Activated CD4-positive, alpha-beta T cell treated with anti-CD3 and anti-CD28 coated beads, Interleukin-2, amount 50 U/mL, for 24 hours (primary cell): ENCODE measurements at places on chromosomes 11 and 22.

GRCh38 chr11:73206801-73207200, 11.3 kb upstream of the P2RY2 start:
- no peak for DNase-seq

- DNase-seq: no peak
These were observed 219.8 kb downstream of the ETS1 start for GRCh38 chr11:128367573-128367972.

GRCh38 chr22:43228863-43229262, 41.9 kb upstream of the TTLL12 start:
- no peak for DNase-seq

GRCh38 chr11:12303421-12304149, 73.8 kb upstream of the PARVA start:
- no peak for DNase-seq

DNA sequence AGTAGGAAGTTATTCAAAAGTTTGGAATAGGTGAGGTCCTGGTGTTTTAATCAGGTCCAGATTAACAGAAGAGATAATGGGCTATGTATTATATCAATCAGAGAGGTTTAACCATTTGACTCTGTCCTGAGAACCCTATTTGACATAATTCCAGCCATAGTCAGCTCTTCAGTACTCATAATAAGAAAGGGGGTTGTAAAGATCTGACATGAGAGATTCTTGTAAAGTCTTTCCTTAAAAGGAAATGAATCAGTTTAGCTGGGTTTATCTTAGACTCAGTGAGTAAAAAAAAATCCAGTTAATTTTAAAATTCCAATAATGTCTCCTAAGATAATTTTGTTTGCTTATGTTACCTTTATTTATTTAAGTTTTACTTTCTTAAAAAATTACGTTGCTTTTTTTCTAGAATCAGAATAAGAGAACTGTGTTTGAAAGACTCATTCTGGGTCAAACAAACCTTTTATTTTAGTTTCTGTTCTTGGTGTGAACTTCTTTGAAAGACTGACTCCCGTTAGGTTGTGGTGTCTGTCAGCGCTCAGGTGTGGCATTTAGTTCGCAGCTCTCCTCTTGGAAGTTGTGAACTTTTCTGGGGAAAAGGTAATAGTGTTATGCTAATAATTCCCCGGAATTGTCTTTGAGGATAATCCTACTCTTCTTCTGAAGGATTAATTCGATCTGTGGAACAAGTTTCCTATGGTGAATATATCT, 20.5 kb downstream of the NUCB2 start:
- no peak for DNase-seq

DNA sequence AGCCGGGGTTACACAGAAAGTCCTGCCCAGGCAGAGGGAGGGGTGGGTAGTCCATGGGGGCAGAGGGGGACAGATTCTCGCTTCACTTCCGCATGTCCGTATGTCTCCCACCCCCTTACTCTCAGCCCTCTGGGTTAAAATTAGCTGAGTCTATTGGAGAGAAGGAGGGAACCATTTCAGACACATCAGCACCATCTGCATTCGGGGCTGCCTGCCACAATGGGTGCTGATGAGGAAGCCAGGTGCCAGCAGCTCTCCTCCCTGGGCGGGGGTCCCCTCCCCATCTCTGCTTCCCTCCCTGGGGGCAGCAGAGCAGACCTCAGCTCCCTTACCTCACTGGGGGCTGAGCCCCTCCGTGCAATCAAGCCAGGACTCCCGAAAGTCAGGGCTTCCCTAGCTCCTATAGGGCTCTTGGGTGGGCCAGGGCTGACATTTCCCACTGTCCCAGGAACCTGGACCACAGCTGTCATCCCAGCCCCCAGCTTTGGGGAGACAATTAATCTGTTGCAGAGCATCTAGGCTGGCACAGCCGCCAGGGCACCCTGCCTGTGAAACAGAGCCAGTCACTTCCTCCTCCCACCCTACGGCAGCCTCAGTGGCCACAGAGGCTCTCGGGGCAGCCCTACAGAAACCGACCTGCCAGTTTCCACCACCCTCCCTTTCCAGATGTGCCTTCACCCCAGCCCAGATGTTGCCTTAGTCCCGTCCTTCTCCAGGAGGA, 67.3 kb downstream of the PDE2A start:
- DNase-seq: no peak

- no peak for DNase-seq
These were observed 206.7 kb upstream of the TBCEL start for GRCh38 chr11:120817158-120817557.

- DNase-seq: no peak
These were observed 165.2 kb upstream of the TBCEL start for GRCh38 chr11:120858740-120859139.

GRCh38 chr11:8285228-8285627, 21.6 kb upstream of the LMO1 start:
- no peak for DNase-seq

GRCh38 chr22:31295831-31296657, 3.8 kb upstream of the PIK3IP1 start:
- no peak for DNase-seq

DNA sequence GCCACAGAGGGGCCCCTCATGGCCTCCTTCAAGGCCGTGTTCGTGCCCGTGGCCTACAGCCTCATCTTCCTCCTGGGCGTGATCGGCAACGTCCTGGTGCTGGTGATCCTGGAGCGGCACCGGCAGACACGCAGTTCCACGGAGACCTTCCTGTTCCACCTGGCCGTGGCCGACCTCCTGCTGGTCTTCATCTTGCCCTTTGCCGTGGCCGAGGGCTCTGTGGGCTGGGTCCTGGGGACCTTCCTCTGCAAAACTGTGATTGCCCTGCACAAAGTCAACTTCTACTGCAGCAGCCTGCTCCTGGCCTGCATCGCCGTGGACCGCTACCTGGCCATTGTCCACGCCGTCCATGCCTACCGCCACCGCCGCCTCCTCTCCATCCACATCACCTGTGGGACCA, 10.0 kb downstream of the CXCR5 start:
- DNase-seq: no peak

GRCh38 chr11:10072841-10073240, 221.2 kb downstream of the SBF2 start:
- no peak for DNase-seq

DNA sequence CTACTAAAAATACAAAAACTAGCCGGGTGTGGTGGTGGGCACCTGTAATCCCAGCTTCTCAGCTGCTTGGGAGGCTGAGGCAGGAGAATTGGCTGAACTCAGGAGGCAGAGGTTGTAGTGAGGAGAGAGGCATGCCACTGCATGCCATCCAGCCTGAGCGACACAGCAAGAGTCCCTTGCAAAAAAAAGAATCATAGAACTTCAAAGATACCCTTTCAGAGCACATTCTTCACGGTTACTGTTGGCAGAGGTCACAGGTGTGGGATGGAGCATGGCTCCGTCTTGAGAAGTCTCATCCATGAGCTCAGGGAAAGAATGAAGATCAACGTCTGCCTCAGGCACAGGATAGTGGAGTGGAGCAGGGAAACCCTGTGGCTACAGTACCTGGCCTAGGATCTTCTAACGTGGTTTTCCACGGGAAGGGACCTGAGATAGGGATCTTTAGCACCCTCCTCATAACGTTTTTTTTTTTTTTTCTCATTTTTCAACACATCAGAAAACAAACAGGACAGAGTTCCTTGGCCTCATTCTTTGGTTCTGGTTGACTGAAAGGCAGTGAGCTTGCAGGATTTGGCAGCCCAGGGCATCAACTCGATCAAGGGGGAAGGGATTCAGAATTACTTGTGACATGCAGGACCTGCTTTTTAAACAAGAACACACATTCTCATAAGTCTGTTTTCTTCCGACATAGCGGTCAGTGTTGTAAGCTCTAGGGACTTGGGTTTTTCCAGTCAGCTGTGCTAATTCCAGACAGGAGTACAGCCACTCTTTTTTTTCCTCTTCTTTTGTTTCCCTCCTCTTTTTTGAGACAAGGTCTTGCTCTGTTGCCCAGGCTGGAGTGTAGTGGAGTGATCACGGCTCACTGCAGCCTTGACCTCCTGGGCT, 22.8 kb downstream of the F2 start:
- DNase-seq: no peak

DNA sequence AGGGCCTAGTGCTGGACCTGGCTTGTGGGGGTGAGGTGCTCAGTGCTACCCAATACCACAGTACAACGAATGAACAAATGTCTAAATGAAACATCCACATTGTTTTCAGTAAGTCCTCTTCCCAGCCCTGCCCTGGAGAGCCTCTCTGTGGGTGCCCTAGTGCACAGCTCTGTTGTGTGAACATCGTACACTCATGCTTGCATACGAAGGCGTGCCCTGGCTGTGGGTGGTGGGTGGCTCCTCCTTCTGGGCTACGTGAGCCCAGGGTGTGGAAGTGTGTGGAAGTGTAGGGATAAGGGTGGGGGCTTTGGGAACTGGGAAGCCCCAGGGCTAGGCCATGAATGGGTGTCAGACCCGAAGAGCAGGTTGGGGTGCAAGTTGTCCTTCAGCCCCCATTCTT, 592 bp upstream of the NLRX1 start:
- DNase-seq: no peak

DNA sequence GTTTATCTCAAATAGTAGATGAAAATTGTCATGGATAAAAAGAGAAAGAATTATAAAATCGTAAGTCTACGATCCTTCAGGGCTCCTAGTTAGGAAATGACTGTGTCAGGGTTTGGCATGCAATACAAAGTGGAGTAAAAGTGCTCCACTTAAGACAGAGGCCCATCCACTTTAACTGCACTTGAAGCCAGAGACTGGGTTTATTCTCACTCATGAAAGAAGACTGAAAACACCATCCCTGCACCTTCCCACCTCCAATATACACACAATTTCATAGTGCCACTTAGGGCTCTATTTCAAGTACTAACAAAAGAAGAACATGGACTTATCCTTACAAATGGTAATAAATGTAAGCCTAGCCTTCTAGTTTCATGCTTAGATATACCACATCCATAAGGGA, 70.7 kb downstream of the ANO5 start:
- DNase-seq: no peak

- DNase-seq: no peak
These were observed 8.6 kb upstream of the PIK3IP1 start for GRCh38 chr22:31300896-31301295.

DNA sequence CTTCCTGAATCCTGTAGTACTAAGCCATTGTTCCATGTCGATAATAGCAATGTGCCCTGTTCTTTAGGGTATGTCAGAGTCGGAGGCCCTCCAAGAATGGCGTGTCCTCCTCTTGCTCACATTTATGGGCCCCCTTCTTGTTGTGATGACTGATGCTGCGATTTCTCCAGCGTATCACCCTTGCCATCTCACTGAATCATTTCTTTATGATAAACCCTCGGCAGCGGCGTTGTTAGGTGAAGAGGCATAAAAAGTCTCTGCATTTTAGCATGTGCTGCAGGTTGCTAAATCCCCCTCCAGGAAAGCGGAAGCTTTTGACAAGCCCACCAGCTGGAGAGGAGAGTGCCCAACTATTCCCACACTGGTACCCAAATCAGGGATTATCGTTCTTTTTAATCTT, 1045.3 kb downstream of the BRD1 start:
- no peak for DNase-seq

GRCh38 chr11:9219572-9219971, 45.6 kb downstream of the DENND5A start:
- DNase-seq: no peak

GRCh38 chr22:41157083-41157482, 48.0 kb upstream of the L3MBTL2 start:
- DNase-seq: no peak

- no peak for DNase-seq
These were observed 782 bp upstream of the TTC12 start for GRCh38 chr11:113313601-113314000.

DNA sequence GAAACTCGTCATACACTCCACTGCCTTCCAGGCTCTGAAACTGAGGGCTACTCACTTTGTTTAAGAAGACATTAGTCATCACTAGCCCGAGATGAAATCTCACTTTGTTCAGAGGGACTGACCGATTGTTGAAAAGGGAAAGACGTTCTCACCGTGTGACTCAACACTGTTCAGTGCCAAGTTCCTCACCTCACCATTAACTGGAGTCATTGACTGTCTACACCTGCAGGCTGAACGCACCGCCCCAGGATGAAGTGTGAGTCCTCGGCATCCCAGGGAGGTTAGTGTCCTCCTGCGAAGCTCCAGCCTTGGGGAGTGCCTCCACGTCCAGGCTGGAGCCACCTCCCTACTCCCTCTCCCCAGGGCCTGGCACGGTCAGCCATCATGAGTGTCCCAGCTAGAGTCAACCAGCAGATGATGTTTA, 30.4 kb downstream of the FADD start:
- DNase-seq: no peak

DNA sequence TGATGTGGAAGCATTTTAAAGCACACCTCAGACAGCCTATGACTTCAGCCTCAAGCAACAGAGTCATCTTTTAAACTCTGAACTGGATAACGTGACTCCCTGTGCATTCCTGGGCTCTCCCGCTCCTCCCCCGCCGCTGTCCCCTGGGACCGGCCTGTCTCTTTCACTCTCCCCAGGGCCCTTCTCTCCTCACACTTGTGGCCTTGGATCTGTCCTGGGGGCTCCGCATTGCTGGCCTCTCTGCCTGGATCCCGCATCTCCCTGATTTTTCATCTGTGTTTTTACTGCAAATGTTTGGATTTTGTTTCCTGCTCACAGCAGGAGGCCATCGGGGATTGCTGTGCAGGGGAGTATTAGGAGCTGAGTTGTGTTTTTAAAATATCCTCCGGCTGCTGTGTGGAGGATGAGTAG, 15.4 kb downstream of the C11orf24 start:
- DNase-seq: no peak

GRCh38 chr11:126188332-126189108, 22.9 kb downstream of the RPUSD4 start:
- no peak for DNase-seq

GRCh38 chr11:3732671-3733436, 61.7 kb upstream of the CHRNA10 start:
- DNase-seq: no peak

DNA sequence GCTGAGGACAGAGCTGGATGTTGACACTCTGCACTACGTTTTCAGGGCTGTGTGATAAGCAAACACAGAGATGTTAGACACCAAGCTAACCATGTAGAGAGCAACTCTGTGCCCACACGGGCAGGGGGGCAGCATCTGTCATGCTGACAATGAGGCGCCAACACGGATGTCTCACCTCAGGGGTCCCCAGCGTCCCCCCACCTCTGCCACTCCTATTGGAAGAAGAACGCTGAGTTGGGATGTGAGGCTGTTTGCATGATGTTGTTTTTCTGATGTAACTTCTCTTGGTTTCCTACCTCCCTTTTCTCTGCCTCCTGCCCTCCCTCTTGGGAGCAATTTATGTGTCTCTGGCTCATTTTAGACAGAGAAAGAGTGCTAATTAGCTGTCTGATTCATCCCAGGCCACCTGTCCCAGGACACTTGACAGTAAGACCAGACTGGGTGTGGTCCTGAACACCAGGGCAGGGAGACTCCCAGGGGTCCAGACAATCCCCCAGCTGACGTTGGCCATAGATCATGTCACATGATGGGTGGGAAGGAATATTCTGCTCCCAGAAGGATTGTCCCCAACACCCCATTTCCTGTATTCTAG, 89.2 kb upstream of the NCAM1 start:
- DNase-seq: no peak
